T follicular helper cell (primary cell): ENCODE measurements at places on chromosomes 11 and 22.

- DNase-seq = no peak
These were observed 83.2 kb upstream of the SYT13 start for GRCh38 chr11:45369313-45369712.

DNA sequence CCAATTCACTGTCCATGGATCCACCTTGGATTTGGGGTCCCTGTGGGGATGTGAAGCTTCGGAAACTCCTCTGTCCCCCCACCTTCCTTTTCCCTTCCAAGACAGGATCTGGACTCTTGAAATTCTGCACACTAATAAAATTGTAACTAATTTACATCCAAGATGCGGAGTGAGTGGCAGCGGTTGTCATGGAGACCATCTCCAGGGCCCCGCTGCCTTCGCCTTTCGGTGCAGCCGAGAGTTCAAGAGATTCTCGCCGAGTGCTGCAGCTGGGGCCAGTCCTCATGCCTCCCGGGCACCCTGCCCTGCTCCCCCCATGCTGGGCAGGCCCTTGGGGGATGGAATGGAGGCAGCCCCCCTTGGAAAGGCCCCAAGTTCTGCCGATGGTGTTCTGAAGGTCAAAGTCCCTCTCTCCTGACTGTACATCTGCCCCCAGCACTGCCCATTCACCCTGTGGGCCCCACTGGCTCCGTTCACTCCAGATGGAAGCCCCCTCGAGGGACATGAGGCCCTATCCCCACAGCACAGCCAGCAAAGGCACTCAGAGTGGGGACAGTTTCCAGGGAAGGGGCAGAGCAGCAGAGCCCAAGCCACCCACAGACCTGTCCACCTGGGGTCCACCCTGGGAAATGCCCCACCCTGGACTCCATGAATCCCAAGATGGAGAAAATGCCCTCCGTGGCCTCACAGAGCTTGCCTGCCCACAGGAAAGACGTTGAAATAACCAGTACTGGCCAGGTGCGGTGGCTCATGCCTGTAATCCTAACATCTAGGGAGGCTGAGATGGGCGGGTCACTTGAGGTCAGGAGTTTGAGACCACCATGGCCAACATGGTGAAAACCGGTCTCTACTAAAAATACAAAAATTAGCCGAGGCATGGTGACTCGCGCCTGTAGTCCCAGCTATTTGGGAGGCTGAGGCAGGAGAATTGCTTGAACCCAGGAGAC lies 25.9 kb downstream of the IGLL1 start:
- no peak for DNase-seq

DNA sequence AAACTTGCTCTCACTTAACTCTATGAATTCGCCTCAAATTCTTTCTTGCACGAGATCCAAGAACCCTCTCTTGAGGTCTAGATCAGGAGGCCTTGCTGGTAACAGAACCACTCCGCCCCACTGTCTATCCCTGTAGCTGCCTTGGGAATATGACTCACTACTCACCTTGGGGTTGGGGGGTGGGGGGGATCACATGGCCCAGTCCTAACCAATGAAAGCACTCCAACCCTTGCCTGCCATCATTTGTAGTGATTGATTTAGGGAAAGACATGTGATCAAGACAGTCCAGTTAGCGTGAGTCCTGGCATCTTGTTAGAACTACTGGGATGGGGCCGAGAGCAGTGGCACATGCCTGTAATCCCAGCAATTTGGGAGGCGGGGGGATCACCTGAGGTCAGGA lies 4.8 kb upstream of the MRTFA start:
- no peak for DNase-seq

GRCh38 chr22:45271667-45272201 lies 13.0 kb upstream of the UPK3A start:
- DNase-seq = no peak

GRCh38 chr11:1157341-1157644 lies 460 bp upstream of the MUC5AC start:
- DNase-seq = no peak

DNA sequence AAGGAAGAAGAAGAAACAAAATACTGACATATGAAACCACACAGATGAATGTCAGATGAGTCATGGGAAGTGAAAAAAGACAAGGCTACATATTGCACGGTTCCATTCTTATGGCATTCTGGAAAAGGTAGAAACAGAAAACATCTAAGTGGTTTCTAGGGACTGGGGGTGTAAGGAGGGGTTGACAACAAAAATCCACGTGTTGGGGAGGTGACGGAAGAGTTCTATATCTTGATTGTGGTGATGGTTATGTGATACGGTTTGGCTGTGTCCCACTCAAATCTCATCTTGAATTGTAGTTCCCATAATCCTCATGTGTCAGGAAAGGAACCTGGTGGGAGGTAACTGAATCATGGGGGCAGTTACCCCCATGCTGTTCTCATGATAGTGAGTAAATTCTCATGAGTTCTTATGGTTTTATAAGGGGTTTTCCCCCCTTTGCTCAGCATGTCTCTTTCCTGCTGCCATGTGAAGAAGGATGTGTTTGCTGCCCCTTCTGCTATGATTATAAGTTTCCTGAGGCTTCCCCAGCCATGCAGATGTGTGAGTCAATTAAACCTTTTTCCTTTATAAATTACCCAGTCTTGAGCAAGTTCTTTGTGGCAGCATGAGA lies 6.4 kb upstream of the ARFGAP3 start:
- no peak for DNase-seq

DNA sequence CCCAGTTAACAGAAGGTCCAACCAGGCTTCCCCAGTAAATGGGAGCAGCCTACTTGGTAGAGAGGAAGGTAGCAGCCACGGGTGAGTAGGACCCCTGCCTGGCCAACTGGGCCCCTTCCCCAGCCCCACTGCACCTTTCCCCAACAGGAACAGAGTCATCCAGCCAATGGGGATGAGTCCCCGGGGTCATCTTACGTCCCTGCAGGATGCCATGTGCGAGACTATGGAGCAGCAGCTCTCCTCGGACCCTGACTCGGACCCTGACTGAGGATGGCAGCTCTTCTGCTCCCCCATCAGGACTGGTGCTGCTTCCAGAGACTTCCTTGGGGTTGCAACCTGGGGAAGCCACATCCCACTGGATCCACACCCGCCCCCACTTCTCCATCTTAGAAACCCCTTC lies 6.6 kb downstream of the RIC8A start:
- DNase-seq = no peak

- DNase-seq = no peak
These were observed 676.8 kb downstream of the NTM start for GRCh38 chr11:132047167-132047566.

GRCh38 chr11:86914865-86915519 lies 40.2 kb downstream of the FZD4 start:
- DNase-seq = no peak

- no peak for DNase-seq
These were observed 43.6 kb downstream of the CACNG2 start for GRCh38 chr22:36659762-36660509.

- no peak for DNase-seq
These were observed 3.2 kb downstream of the CENPM start for GRCh38 chr22:41943661-41944209.

DNA sequence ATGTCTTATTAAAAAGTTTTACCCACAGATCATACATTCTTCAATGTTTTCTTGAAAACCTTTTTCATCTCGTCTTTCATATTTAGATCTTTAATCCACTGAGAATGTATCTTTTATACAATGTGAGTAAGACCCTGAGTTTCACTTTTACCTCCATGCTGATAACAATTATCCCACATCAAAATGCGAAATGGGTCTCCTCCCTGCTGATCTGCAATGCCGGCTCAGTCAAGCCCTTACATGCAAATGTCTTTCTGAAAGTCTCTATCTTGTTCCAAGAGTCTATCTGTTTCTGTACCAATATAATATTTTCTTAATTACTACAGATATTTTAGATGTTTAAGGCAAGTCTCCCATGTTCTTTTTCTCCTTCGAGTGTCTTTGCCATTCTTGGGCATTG lies 50.9 kb downstream of the CDON start:
- no peak for DNase-seq

DNA sequence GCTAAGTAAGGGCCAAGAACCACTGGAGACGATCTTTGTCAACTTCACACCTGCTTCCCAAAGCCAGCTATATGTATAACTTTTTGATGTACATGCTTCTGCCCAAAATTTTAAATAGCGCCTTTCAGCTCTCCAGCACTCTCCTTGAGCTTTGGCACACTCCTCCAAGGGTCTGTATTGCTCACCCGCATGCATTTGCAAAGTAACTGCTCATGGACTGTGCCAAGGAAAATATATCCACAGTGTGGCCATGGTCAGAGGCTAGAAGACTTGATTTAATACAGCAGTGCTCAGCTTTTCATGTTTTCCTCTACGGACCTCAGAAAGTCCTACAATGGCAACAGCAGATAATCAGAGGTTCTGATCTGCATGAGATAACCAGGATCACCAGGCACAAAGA lies 550.1 kb downstream of the SOX6 start:
- no peak for DNase-seq

DNA sequence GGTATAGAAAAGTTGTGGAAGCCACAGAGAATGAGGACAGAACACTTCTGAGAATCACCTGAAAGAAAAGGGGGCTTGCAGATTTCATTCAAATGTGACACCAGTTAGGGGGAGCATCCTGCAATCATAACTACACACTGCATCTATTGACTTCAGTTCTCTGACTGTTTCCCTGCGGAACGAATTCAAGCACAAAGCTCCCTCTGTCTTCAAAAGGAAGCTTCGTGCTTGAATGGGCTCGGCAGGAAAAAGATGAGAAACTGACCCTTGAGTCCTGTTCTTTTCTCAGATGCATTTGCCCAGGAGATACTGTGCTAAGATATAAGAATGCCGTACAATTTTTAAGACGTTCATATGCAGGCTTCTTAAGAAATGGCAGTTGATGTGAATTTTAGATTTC lies 2000.4 kb upstream of the RAG2 start:
- DNase-seq = no peak

DNA sequence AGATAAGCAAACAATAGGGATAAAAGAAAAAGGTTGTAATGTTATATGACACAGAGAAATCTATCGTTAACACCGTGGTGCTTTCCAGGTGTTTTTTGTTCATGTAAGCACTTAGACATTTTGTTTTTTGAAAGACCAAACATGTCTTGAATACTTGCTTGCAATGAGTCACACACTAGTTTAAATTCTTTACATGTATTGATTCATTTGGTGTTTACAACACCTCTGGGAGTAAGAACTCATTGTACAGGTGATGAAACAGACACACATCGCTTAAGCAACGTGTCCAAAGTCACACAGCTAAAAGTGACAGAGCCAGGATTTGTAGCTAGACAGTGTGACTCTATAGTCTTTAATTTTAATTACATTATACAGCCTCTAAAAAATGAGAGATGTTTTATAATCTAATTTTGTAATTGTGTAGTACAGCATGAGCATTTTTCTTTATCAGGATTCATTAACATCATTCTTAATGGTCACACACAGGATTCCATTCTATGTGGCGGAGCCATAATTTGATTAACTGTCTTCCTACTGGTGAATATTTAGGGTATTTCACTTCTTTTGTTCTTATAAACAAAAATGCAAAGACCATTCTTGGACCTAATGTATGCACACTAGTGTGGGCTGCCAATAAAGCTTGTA lies 148.8 kb downstream of the DBX1 start:
- no peak for DNase-seq

DNA sequence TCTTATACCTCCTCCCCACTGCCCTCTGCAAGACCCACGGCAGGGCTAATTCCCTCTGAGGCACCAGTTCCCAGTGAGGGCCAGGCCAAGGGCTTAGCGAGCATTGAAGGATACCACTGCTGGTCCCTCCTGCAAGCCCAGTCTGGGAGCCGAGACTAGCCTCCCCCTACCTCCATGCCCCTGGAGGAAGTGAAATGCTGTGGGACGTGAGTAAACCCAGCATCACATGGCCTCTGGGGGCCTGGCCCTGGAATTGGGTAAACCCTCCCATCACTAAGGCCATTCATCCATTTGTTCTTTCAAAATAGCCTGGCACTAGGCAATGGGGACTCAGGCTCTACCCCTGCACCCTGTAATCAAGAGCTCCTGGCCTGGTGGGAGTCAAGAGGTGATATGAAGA lies 24.7 kb downstream of the ARAP1 start:
- no peak for DNase-seq

- no peak for DNase-seq
These were observed 1060.1 kb downstream of the NTM start for GRCh38 chr11:132430429-132431062.

- no peak for DNase-seq
These were observed at the start of gene SCARF2 for GRCh38 chr22:20437613-20438426. Gene SCARF2 (minus strand): TSS chr22:20437825. CDS start chr22:20437754, 71 bp downstream.

DNA sequence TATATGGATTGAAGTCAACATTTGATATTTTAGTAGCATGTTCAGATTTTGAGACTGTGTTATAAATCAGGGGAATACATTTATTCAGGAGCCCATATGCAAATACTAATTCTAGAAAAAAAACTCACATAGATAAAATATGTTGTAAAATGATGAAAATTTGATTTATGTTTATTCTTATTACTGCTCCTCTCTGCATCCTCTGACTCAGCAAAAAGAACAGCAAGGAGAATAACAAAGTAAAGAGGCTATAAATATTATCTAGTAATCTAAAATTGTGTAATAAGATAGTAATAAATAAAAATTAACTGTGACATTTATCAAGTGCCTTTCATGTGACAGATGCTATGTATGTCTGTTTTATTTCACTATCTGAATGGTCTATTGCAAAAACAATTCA lies 507.2 kb upstream of the ANO3 start:
- no peak for DNase-seq

DNA sequence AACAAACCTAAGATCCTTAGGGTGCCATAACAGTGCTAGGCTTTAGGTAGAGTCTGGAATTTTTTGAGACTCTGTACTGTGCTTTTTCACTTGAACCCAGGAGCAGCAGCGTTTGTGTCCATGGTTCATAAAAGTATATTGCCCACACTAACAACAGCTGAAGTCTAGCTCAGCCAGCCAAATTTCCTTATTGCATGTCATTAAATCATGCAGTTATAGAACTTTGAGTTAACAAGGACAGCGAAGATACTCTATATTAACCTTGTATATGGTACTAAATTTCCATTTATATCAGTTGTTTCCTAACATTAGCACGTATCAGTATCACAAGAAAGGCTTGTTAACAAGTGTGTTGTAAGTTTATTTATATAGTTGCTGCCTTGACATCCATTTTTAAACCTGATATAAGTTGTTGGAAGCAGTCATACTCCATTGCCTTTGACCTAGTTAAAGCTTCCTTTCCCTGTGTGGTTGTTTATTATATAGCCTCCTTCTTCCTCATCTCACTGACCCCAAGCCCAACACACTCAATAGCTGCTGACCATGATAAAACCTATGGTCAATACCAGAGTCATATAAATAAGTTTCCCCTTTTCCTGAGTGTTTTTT lies 46.7 kb downstream of the NXPE2 start:
- no peak for DNase-seq

DNA sequence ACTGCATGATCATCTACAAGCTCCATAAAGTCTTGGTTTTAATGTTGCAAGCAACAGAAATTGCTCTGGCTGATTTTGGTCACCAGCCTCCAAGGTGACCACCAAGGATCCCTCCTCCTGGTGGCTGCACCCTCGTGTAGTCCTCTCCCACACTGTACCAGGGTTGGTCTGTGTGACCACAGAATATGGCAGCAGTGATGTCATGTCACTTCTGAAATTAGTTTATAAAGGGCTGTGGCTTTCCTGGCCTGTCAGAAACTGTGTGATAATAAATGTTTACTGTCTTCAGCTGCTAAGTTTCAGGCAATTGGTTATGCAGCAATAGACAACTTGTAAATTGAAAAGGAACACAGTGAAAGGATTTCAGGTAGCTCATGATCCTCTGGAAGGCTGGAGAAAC lies 5.3 kb upstream of the PRDM11 start:
- no peak for DNase-seq

- DNase-seq = no peak
These were observed 21.5 kb downstream of the RIBC2 start for GRCh38 chr22:45434981-45435380.

- DNase-seq = no peak
These were observed 237.6 kb upstream of the CCDC179 start for GRCh38 chr11:23097891-23098290.

- DNase-seq = no peak
These were observed 16.2 kb downstream of the MADD start for GRCh38 chr11:47285969-47286770.
